ENCODE measurements at places on chromosomes 16 and 17.

- DNase-seq, result no peak
These were observed 49.7 kb downstream of the TOX3 start for GRCh38 chr16:52497067-52497816.

DNA sequence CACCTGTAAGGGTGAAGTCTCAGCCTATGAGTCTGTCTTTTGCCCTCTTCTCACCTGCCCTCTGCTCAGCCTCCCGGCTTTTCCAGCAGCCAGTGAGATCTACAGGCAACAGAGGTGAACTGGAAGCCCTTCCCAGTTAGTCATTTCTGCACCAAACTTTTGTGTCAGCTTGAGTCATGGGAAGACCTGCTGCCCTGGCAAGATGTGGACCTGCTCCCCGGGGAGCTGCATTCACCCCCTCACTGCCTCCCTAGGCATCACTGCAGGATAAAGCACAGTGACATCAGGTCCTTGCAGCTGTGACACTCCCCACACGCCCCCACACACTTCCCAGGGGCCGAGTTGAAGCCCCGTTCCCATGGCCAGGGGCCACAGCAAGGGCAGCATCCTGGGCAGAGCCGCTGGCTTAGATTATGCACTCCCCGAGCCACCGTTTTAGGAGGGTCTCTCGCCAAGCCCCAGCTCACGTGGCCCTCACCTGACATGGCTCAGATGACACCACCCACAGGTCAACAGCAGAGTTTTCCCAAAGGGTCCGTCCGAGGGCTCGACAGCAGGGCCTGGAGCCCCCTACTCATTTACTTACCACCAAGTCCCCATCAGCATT lies 6.5 kb upstream of the ABR start:
- DNase-seq, result no peak

DNA sequence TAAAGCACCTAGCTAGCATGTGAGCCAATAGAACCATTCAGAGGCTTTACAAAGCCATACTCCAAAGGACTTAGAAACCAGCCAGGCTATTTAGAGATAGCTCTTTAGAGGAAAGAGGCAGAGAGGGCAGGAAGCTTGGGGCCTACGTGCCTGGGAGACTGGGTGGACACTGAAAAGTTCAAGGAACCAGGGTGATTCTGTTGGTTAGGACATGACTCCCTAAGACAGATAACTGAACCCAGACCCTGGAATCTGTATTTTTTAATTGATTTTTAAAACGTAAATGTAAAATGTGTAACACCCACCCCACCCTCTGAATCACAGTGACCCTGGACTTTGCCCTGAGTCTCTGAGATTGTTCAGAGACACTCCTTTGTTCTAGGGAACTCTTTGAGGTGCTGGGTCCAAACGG lies 16.1 kb upstream of the GNA13 start:
- no peak for DNase-seq

GRCh38 chr16:83929811-83930555 lies 23.1 kb upstream of the OSGIN1 start:
- no peak for DNase-seq

DNA sequence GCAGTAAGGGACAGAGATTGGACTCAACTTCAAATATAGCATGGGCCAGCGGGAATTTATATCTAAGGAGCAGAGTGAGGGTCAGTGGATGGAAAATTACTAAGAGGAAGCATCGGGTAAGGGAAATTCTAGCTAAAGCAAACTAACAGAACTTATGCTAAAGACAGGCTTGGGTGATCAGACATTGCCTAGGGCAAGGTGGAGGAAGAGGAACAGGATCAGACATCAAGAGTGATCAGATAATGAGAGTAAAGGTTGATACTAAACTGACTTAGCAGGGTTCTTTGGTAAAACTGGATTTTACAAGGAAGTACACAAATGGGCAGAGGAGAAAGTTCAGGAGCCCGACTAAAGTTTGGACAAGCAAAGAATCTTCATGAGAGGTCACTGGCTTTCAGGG lies 86.3 kb upstream of the TOM1L1 start:
- no peak for DNase-seq

GRCh38 chr17:8234361-8235270 lies 13.2 kb downstream of the CTC1 start:
- no peak for DNase-seq

GRCh38 chr17:9498490-9498889 lies 77.1 kb downstream of the STX8 start:
- no peak for DNase-seq

DNA sequence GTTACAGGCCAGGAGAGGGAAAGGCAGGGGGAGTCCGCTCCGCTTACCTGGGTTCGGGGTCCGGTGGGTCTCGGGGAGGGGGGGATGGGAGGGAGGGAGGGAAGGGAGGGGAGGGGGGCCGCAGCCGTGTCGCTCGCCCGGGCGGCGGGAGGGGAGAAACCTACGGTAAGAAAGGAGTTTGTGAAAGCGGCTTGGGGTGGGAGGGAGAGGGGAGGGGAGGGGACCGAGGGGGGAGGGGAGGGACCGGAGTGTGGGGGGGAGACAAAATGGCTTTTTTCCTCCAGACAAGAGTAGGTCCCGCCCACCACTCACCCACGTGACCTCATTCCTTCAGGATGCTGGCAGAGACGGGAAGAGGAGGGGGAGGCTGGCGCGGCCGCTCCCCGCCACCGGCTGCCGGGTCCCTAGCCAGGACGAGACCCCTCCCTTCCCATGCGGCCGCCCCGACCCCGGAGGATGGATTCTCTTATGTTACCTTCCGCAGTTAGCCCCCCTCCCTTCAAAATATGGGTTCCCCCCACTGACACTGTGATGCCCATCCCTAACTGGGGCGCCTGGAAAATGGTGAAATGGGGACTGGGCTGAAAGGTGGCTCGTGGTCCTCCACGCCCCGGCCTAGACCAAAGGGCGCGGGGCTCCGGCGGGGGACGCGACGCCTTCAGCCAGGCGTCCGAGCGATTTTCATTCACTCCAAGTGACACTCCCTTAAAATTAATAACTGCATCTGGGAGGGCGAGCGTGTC lies at the start of gene PCGF2:
TSS of gene PCGF2 (minus strand) at position 188 of the 743 bp plus-strand sequence. CDS start 7,934 bp downstream, outside the sequence.
- no peak for DNase-seq
